Stimulated activated CD4-positive, alpha-beta T cell treated with anti-CD3 and anti-CD28 coated beads, TNF-alpha, amount 100 ng/mL, for 1 hour (primary cell): ENCODE measurements at places on chromosomes 12 and 14.
A peak's percentile ranks its signal among the peaks of the same experiment; 100 is the strongest.

GRCh38 chr14:77051116-77051515 lies 22.6 kb upstream of the IRF2BPL start:
- no peak for DNase-seq

- no peak for DNase-seq
These were observed 16.9 kb downstream of the WSB2 start for GRCh38 chr12:118044075-118044474.

DNA sequence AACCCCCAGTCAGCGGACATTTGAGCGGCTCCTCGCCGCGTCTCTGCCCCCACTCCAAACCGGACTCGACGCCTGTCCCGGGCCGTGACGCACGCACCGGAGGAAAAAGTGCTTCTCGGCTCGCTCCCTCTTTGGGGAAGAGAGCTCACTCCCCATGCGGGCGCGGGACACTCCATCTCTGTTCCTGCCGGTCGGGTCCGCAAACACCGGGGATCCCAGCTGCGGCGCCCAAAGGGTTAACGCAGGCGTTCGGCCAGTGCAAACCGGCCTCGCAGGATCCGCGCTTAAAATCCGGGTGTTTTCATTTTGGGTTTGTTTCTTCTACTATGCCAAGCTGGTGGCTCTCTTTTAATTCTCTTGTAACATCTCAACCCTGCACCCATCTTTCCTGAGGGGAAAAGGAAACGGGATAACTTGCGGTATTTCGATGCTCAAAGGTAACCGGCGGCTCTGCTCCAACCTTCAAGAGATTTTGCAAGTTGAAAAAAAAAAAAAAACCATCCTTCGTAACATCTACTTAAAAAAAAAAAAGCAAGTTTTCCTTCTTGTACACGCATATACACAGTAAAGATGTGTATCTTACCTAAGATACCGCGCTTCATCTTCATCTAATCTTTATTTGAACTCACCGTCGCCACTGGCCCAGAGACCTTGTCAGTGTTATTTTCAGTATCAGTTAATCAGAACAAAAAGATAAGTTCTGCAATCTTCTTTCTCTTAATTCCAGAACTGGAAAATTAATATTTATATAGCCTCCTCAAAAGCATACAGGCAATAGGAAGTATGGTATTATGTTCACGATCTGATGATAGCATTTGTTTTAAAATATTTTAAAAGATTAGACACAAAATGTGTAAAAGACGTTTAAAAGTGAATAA lies 1.6 kb upstream of the ATP2B1 start:
- DNase-seq = peak; percentile 19

DNA sequence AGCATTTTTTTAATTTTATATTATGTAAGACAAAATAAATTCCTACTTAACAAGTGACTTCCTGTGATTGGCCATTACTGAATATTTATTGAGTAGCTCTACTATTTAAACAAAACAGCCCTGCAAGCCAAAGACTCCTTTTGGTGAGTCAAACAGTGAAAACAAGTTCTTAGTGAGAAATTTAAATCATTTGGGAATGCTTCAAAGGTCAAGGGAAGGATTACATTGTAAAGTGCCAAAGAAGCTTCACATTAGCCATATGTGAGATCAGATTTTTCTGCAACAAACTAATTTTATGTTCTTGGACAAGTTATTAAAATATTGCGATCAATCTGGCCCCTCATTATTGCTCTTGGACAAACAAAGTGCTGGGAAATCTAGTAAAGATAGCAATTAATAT lies 795.4 kb upstream of the MGAT4C start:
- no peak for DNase-seq

- no peak for DNase-seq
These were observed 119.2 kb upstream of the RFLNA start for GRCh38 chr12:124175704-124176103.

DNA sequence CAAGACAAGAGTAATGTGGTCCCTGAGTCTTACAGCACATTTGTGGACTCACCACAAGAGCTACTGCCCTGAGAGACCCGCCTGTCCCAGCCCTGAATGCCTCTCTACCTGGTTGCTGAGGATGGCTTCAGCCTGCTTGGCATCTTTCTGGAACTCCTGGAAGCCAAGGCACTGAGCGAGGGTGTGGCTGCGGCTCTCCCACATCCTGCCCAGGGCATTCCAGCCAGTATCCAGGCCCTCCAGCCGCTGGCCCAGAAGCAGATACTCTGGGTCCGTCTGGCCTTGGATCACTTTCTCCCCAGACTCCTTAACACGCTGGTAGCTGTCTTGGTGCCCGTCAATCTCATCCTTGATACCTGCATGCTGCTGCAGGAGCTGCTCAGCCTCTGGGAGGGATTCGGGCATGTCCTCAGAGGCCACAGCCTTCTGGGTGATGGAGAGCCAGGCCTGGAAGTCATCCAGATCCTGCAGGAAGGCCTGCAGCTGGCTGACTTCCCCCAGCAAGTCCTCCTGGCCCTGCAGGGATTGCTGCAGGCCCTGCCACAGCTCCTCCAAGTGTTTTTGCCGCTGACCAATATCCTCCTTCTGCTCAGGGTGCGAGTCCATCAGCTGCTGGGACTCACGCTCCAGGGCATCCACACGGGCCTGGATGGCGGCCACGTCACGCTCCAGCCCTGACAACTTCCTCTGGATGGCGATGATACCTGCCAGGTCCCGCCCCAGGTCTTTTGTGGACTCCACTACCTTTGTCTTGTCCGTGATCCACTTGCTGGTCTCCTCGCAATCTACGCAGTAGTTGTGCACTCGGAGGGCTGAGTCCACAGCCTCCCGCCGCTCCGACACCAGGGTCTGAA lies 82.3 kb downstream of the PLEKHG3 start:
- DNase-seq = no peak

DNA sequence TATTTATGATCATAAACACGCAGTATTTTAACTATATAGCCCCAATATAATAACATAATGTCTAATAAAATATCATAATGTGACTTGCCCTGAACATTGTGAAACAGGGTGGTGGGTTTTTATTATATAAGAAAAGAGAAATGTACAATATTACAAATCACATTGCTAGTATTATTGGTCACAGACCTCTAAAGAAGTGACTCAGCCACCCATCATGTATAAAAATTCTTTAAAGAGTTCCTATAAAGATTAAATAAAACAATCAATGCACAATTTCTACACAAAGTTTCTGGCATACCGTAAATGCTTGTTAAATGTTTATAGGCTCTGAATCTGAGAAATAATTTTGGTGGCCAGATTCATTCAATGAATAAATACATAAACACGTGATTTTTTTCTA lies 28.9 kb downstream of the ABCC9 start:
- no peak for DNase-seq

GRCh38 chr12:113891739-113892520 lies 74.2 kb downstream of the RBM19 start:
- DNase-seq = no peak

DNA sequence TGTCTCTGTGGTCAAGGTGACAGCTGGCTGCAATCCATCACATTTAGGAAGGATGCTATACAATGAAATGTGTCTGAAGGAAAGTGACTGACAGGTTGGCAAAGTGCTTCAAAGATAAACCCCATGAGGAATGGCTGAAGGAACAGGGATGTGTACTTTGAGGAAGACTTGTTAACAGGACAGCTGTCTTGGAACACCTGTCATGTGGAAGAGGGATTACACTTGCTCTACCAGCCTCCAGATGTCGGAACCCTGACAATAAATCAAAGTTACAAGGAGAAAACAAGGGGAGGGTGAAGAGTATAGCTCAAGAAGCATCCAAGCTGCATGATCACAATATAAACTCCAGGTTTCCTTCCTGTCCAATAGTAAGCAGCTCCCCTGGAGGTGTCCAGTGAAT lies 147.8 kb upstream of the TMCC3 start:
- no peak for DNase-seq

DNA sequence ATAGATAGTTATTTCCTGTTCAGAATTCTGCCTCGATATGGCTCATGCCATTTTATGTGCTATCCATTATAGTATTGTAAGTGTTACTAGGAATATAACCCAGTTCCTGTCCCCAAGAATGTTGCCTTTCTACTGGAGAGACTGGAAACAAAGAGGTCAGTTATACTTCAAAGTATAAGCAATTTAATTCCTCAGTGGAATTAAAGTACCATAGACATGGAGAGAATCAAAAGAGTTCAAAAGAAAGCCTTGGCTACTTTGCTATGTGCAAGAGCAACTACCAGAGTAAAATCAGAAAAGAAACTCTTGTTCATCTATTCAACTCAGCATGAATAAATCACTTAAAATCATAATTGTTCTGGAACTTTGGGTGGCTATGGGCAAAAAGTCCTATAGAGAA lies 173.2 kb upstream of the EEA1 start:
- no peak for DNase-seq

DNA sequence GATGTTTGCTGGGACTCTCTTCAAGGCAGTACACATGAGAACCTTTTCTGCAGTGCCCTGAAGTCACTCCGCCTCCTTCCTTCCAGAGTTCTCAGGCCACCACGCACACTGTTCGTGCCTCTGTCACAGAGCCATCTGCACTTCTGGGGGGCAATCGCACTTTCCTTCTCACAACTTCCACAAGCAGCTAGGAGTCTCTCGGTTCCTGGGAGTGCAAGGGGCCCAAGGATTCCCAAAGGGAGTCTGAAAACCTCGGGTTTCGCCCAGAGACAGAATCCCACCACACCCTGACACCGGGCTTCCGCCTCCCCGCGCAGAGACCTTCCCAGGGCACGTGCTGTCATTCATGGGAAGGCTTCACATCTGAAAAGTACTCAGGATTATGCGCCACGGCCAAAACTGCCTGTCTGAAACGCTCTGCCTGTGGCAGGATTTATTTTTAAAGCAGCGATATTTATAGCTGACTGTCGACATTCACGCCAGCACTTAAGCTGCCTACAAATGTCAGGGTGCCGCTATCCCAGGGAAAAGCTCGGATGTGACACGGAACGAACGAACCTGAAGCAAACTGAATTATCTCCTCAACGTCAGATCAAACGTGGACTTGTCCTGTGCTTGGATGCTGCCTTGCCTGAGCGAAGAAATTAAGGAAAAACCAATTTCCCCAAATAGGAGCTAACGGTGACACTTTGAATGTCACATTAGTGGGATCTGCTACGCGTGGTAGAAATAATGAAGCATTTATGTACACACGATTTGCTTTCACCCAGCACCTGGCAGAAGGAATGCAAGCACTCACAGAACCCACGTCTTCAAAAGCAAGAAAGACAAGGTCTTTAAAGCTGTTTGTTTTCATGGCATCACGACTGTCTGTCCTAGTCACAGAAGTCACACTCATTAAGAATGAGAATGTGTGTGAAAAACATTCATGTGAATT lies 154.0 kb downstream of the PIWIL1 start:
- no peak for DNase-seq

GRCh38 chr12:30926243-30927221 lies at the start of gene TSPAN11:
Gene TSPAN11 (plus strand): TSS chr12:30926748. CDS start chr12:30953992, 27,244 bp downstream.
- DNase-seq = no peak

DNA sequence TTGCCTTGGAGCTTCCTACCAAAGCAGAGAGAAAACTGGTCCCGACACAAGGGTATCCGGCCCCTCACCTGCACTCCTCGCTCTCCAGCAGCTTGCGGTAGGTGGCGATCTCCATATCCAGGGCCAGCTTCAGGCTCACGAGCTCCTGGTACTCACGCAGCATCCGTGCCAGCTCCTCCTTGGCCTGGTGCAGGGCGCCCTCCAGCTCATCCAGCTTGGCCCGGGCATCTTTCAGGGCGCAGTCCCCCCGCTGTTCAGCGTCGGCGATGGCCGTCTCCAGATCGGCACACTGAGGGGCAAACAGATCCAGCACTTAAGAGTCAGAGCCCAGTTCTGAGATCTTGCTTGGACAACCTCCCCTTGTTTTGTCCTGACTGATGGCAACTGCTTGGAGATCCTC lies 13.7 kb downstream of the KRT72 start:
- DNase-seq = no peak

- DNase-seq = no peak
These were observed 114.2 kb downstream of the C12orf75 start for GRCh38 chr12:105444653-105445102.
